Gastroesophageal sphincter (tissue), 4 donors: ENCODE measurements at places on chromosomes 5 and 9. TPM values are rescaled to one million over a fixed set of nuclear protein-coding genes. Genes with fewer than 3 reads are reported as not detected.

DNA sequence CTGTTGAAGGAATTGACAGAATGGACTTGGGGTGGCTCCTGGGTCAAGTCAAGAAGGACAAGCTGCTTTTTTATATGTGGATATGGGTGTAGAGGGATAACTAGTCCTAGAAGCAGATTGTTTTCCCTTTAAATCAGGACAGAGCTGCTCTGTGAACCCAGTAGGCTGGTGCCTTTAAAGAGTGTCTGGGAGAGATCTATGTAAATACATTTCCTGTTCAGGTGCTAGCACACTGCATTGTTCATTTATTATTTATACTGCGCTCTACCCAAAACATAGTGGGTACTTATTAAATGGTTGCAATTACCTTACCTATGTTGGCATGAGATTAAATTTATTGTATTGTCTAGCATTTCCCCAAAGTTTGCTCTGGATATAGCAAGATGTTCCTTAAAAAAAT is 86.6 kb upstream of the EQTN start:
- no peak for ATAC-seq

GRCh38 chr5:31280210-31280609 is 86.7 kb downstream of the CDH6 start:
- no peak for ATAC-seq

GRCh38 chr5:96316017-96316416 is 117.0 kb downstream of the PCSK1 start:
- ATAC-seq = no peak

DNA sequence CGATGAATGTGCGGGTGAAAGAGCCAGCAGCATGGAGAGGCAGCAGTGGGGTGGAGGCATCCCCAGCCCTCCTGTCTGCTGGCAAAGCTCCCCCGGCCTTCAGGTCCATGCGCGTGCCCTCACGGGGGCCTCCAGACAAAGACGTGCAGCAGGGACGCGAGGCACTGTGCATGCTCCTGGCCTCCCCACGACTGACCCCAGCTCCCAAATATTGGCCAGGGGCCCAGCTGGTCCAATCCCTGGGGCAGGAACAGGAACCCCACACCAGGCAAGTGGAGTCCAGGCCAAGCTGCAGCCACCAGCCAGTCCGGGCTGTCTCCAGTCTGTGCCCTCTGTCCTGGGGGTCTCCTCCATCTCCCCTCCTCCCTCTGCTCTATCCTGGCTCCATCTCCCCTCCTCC is 33.5 kb upstream of the LRRC14B start:
- no peak for ATAC-seq

GRCh38 chr9:129987047-129987446 is 55.9 kb downstream of the FNBP1 start:
- ATAC-seq = no peak

CLIC3 gene
- total RNA-seq = 2.3 TPM

EIF4E1B gene
- total RNA-seq = not detected

FOXI1 gene
- total RNA-seq = not detected

FGF1 gene
- total RNA-seq = 4.2 TPM

TXNDC8 gene
- total RNA-seq = not detected
